NCI-H1436 treated with DMSO at 0.1 percent for 48 hours (cell line): ENCODE measurements at places on chromosomes 11 and 22.

DNA sequence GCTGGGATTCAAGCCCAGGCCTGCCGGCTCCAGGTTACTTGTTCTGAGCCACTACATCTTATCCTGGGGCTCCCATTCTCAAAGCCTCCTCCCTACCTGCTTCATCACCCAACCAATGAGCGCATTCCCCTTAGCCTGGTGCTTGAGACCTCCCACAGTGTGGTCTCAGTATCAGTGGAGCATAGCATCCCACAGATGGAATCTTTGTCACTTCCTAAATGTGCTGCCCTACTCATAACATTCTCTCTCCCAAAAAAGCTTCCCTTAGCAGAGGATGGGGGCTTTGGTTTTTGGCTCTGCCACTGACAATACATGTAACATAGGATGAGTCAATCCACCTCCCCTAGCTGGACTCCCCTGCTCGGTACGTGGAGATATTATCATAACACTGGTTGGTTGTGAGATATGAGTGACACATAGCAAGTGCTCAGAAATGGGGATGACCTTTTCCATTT, 28.8 kb downstream of the TEAD1 start:
- DNase-seq = no peak

DNA sequence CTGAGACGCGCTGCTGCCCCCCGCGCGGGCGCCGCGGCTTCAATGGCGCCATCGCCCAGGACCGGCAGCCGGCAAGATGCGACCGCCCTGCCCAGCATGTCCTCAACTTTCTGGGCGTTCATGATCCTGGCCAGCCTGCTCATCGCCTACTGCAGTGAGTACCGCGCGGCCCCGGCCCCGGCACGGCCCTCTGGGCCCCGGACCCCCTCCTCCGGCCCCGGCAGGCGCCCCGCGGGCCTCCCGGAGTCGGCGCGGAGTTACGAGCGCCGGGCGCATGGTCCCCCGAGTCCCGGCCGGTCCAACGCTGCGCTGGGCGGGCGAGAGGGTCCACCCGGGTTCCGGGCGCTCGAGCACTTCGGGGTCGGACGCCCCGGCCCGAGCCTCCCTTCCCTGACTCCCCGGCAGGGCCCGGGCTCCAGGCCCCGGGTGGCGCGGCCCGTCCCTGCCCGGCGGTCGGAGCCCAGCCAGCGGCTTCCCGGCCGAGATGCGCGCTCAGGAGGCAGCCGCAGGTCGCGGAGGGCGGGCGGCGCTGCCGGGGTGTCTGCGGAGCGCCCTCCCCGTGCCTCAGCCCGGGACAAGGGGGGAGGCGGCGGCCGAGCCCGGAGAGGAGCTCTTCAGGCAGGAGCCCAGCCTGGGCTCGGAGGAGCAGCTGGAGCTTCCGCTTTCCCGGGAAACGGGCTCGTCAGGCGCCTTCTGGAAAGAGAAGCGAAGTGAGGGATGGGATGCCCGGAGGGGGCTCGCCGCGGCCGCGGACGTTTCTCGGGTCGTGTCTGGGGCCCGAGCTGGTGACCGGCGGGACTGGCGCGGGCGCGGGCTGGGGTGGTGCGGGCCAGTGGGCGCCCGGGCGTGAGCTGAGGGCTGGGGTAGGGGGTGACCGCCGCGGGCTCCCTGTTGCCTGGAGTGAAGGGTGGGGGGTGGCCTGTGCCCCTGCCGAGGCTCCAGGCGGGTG, 1337.8 kb downstream of the BRD1 start:
- DNase-seq = no peak

DNA sequence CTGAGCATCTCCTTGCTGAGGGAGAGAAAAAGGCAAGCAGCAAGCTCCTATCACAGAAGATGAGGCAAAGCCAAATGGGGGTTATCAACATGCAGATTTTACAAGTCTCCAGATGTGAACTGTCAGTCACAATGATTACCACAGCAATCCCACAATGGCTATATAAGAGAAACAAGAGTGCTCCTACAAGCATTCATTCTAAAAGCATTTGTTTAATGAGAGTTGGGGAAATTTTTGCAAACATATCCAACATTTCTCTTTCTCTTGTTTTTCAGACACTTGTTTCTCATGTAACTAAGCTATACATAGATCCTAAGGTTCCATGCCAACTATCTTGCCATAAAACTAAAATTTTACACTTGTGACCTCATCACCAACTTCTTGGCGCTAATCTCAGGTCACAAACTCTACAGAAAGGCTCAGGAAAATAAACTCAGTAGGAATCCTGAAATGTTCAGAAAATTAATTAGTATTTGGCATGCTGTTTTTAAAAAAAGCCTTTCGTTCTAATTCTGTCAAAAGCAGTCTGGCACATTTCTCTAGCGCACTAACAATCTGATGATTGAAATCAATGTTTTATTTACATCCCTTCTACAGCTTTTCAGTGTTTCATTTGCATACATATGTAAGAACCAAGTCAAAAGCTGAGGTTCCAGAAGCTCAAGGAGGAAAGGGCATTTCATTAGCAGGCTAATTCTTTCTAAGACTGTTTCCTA, 199.5 kb downstream of the TTC28 start:
- no peak for DNase-seq

DNA sequence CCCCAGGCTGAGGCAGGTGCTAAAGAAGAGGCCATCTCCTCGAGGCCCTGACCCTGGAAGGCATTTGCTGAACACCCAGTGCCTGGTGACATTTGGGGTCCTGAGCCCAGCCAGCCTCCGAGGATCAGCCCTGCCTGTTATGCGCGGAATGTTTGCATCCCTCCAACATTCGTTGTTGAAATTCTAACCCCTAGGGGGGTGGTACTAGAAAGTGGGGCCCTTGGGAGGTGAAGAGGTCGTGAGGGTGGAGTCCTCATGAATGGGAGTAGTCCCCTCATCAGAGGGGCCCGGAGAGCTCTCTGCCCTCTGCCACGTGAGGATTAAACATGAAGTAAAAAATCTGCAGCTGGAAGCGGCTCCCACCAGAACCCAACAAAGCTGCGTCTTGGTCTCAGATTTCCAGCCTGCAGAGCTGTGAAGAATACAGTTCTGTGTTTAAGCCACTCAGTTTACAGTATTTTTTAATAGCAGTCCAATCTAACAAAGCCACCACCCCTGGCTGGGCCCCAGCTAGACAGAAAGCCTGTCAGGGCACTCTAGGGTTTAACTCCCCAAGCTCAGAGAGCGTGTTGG, 35.3 kb upstream of the SEPTIN5 start:
- no peak for DNase-seq

DNA sequence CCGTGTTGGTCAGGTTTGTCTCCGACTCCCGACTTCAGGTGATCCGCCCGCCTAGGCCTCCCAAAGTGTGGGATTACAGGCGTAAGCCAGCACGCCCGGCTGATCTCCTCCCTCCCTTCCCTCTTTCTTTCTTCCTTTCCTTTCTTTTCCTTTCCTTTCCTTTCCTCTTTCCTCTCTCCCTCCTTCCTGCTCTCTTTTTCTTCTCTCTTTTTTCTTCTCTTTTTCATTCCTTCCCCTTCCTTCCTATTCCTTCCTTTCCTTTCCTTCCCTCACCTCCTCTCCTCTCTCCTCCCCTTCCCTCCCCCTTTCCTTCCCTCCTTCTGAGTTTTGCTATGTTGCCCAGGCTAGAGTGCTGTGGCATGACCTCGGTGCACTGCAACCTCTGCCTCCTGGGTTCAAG, 3.9 kb upstream of the ZDHHC5 start:
- no peak for DNase-seq

DNA sequence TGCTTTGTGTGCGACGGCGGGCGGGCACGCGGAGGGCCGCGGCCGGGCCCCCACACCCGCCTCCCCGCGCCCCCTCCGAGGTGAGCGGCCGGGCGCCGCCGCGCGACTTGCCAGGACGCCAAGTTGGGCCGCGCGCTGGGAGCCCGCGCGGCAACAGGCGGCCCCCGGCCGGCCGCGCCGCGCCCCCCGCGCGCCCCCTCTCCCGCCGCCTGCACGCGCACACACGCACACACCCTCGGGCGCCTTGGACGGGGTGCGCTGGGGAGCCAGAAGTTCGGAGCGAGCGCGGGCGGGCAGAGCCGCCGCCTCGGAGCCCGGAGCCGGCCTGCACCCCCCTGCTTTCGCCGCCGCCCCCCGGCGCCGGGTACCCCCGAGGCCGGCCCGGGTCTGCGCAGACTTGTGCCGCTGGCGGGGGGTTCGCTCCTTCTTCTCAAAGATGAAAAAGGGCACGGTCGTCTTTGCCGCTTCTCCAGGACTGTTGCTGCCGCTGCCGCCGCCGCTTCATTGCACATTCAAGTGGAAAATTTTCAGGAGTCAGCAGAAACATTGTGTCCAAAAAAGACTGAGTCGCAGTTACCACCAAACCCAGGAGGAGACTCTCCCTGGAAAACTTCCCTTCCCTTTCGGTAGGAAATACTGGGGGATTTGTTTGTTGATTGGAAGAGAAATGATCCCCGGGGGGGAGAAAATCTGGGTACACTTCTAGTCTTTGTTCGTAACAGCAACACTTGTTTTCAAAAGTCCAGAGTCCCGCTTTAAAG, 895 bp downstream of the TEAD1 start:
- no peak for DNase-seq

DNA sequence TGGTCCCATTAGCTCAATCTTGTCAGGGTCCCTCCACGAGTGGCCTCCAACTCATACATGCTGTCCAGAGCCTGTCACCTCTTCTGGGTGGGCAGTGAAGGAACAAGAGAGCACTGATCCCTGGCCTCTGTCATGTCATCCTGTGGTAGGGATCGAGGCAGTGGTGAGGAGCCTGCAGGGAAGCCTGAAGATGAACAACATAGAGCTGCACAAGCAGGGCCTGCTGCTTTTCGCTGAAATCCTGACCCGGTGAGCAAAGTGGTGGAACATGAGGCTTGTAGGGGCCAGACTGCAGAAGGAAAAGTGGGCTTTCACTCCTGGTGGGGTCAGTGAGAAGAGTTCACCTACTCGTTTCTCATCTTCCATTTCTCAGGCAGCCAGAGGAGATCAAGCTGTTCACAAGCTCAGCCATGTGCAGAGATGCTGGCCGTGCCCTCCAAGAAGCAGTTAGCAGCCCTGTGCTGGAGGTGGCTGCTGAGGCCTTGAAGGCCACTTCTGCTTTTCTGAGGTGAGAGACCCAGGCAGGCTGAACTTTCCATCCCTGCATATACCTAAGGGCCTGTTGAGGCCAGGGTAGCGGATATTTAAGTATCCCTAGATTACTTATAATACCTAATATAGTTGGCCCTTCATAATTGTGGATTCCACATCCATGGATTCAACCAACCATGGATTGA, 32.9 kb downstream of the MEI1 start:
- DNase-seq = no peak
